Stimulated activated CD4-positive, alpha-beta T cell treated with anti-CD3 and anti-CD28 coated beads, Interleukin-2, amount 100 ng/mL, for 4 hours (primary cell): ENCODE measurements at places on chromosomes 1 and 21.

DNA sequence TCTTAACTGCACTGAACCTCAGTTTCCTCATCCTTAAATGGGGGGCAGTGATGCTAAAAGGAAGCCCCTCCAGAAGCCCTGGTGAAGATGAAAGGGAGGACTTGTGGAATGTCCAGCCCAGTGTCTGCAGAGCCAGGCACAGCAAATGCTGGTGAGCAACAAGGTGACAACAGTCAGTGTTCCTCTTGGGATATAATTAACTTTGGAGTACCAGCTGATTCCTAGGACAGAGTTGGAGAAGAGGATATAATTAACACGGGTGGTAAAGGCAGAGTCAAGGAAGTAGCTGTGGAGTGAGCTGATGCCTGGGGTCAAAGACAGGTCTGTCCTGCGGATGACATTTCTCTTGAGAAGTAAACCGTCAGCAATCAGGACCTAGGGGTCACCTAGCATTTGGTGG is 60.7 kb upstream of the MRPS6 start:
- no peak for DNase-seq

DNA sequence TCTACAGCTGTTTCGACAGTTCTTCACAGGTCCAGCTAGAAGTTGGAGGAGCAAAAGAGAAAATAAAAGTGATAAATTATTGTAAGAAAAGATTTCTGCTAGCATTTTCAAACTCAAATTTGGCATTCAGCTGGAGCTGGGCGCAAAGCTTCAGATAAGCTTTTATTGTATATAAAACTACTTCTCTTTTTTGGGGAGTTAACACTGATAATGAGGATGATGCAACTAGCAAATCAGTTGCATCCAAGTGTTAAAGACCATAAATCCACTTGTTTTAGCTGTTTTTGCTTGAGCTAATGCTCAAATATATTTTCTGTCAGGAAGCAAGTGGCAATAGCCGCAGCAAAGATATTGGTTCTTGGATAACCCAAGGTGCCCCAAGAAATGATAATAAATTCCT is 127.1 kb upstream of the PKN2 start:
- no peak for DNase-seq

- DNase-seq: no peak
Measured at GRCh38 chr21:25568246-25568645, 39.0 kb downstream of the MRPL39 start.

DNA sequence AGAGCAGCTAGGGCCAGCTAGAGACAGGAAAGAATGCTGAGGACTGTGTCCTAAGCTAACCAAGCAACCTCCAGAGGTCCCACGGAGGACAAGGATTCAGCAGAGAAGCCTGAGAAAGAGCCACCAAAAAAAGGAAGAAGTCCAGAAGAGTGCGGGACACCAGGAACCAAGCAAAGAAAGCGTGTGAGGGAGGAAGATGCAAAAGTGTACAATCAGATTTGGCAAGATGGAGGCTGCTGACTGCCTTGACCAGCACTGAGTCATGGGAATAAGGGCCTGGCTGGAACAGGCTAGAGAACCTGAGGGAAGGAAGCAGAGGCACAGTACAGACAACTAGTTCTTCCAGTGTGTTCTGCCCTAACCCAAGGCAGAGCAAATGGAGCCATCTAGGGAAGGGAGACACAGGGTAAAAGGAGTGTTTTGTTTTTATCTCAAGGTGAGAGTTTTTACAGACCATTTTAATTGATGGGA is 18.5 kb downstream of the TP53BP2 start:
- DNase-seq: no peak

DNA sequence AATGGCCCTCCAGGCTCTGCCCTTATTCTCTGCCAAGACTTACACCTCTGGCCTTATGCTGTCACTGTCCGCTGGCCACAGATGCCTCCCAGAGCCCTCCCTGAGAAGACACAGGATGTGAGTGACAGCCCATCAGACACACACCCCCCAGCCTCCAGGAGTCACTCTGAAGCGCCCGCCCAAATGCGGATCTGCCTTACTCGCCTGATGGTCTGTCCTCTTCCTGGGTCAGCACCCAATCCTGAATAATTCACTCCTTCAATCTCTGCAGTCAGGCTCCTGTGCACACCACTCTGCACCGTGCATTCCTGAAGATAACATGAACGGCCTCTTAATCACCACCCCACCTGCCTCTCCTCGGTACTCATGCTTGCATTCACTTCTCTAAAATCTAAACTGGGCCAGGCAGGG is 14.7 kb downstream of the CLSTN1 start:
- DNase-seq: no peak

- no peak for DNase-seq
Measured at GRCh38 chr1:27592931-27593677, 10.8 kb downstream of the AHDC1 start.

DNA sequence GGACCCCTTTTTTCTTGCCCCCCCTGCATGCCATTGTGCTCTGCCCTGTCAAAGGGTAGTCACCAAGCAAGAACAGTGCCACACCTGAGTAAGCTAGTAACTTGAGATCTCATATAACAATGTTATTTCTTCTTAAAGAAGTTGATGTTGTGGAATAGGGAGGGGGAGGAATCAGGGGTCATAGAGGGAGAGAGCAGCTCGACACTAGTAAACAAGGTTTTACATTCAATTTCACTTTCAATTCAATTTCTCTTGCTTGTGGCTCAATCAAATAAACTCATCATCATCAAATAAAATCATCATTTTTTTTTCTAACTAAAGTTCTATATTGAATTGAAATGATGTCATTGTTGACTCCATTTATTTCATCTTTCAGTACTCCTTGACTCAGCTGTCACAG is 106.4 kb downstream of the CRB1 start:
- DNase-seq: no peak

DNA sequence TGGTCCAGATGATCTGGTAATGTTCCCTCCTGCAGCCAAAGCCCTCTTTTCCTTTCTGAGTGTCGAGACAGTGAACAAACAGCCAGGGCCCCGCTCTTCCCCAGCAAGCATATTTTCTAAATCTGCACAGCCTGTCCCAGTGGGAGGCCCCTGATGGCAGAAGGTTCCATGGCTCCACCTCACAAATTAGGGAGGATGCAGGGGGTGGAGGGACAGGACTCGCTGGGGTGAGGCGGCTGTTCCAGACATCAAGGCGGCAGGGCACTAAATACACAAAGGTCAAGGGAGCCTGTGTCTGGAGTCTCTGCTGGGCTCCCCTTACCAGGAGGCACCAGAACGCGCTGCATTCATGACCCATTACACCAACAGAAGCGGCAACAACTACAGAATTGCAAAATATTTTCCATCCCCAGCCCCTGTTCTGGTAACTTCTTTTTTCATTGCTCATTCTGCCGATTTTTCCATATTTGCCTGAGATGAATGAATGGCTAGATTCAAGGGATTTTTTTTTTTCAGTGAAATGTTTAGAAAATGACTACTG is 27.0 kb upstream of the PRELP start:
- DNase-seq: no peak

GRCh38 chr21:15872236-15872635 is 142.5 kb downstream of the USP25 start:
- no peak for DNase-seq

DNA sequence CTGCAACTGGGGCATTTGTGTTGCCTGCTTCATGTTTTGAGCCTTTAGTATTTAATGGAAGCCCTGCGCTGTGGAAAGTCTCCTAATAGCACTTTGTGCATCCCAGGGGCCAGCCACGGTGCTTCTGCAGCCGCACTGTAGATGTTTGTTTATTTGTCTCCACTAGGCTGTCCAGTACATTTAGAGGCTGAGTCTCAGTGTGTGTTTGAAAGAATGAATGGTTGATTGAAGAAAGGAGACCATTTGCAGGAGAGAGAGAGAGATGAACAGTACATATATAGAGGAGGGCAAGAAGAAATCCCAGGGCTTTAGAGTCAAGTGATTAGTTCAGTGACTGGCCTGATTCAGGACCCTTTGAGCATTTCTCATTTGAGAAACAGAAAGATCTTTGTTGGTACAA is 33.9 kb downstream of the MPZL1 start:
- no peak for DNase-seq

DNA sequence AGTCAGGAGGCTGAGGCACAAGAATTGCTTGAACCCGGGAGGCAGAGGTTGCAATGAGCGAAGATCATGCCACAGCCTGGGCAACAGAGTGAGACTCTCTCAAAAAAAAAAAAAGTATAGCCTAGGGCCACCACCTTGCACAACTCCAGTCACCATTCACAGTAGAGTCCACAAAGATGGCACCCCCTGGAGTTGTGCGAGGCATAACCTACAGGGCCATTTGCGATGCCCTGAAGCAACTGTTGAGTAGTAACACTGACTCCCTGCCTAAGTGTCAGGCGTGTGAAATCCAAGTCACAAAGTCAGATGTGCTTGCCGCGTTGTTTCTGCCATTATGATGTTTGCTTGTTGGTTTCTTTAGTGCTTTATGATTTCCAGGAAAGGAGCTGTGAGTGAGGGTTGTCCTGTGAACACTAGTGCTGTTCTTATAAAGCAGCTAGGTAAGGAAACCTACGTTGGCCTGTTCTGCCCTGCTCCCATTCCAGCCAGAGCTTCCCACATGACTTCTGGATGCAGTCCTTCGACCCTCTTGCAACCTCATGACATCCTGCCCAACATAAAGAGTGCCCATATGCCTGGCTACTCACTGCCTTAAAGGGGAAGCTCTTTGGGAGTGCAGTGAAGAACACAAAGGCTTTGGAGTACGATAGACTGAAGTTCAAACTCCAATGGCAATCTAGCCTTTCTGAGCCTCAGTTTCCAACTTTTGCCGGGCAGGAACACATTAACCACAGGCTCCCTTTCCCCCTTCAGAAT is 29.8 kb downstream of the FHAD1 start:
- no peak for DNase-seq

GRCh38 chr1:43653893-43654292 is 3.9 kb downstream of the KDM4A start:
- DNase-seq: no peak
